ENCODE measurements at places on chromosomes 13 and 19.

DNA sequence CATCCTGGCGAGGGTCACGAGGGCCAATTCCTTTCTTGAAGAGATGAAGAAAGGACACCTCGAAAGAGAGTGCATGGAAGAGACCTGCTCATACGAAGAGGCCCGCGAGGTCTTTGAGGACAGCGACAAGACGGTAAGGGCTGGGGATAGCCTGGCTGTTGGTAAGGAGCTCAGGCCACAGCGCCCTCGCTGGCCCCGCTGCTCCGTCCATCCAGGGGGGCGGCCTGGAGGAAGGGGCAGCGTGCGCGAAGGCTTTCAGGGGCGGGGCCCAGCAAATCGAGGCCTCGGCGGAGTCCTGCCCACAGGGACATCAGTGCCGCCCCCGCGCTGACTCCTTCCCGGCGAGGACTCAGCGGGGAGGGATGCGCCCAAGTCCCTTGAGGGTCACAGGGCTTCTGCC lies 6.9 kb downstream of the F10 start:
- DNase-seq, result peak; percentile 51

DNA sequence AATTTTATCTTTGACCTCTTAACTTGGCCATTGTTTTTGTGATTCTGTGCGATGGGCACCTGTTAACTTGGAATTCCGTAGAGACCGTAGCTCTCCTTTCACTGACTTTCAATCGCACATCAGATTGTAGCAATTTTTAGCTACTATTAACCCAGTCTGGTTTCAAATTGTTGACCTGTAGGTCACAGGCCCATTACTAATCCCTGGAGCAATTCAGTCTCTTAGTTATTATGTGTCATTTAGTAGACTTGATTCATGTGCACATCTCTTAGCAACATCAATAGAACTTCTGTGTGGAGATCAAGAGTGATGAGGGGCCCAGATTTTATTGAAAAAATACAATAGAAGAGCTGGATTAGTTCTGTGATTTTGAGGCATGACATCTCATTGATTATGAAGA lies 549.6 kb upstream of the SLC10A2 start:
- no peak for DNase-seq

DNA sequence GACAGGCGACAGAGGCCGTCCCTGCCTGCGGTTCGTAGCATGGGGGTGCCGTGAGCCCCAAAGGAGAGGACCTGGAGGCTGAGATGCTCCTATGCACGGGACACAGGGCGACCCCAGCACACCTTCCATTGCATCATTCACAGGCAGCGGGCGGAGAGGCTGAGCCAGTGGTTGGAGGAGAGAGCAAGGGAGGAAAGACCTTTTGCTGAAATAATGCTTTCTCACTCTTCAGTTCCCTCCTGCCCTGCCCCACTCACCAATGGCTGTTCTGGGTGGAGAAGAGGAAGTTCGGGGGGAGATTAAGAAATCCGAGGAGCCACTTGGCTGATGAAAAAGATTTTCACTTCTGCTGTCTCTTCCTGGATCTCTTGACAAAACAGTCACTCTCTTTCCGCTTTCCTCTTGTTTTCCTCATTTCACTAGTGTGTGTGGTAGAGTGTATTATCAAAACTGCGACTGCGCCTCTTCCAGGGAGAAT lies at the start of gene NLRP12:
Gene NLRP12 (minus strand): TSS at position 181 of the 478 bp plus-strand sequence. CDS start 140 bp downstream, at position 41.
- DNase-seq, result no peak

DNA sequence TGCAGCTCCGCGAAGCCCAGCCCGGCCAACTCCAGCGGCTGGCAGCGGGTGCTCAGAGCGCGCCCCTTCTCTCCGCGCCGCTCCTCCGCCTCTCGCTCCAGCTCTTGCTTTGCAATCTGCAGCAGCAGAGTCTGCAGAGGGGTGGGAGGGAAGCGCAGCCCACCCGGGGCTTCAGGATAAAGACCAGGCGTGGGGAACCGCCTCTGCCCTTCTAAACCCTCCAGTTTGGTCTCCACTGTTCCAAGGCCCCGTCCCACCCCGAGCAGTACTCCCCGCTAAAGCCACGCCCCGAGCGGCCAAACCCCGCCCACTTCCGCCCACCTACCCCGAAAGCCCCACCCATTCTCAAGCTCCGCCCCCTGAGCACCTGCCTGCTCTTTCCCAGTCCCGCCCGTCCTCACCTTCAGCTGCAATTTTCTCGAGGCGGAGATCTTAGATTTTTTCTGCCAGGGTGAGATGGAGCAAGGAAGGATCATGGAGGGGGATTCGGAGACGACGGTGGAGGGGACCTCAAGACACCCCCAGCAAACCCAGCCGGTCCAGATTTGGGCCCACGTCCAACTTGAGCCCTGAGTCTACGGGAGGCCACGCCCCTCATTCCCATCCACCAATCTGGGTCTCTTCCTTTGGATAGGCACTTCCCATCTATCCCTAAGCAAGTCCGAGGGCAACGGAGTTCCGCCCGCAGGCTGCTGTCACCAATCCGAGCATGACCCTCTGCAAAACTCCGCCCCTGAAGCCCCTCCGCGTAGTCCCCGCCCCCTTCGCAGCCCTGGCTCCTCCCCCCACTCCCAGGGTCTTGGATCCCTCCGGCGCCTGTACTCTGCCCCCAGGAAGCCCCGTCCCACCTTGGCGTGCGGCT lies 1.1 kb downstream of the TNNI3 start:
- peak; percentile 85 for DNase-seq

DNA sequence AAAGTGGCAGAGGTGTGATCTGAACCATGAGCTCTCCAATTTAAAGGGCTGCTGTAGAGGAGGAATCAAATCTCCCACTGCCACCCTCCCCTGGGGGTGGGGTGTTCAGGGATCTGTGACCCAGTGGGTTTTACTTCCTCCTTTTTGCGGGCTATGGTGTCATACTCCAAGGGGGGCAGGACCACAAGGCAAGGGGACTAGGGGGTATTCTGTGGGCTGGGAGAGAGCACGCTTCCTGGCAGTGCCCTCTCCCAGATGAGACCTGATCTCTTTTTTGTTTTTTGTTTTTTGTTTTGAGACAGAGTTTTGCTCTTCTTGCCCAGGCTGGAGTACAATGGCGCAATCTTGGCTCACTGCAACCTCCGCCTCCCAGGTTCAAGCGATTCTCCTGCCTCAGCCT lies 10.3 kb downstream of the PLD3 start:
- no peak for DNase-seq

- DNase-seq, result no peak
Observed at GRCh38 chr19:17460372-17461230, at the start of gene NXNL1. NXNL1 (minus strand) TSS chr19:17460926; CDS start chr19:17460869, 57 bp downstream.

GRCh38 chr13:50222569-50223332 lies 207.5 kb downstream of the KCNRG start:
- DNase-seq, result no peak

GRCh38 chr13:20904908-20905307 lies 2.4 kb upstream of the XPO4 start:
- no peak for DNase-seq

GRCh38 chr19:40089462-40089861 lies 1.3 kb downstream of the ZNF780A start:
- no peak for DNase-seq

DNA sequence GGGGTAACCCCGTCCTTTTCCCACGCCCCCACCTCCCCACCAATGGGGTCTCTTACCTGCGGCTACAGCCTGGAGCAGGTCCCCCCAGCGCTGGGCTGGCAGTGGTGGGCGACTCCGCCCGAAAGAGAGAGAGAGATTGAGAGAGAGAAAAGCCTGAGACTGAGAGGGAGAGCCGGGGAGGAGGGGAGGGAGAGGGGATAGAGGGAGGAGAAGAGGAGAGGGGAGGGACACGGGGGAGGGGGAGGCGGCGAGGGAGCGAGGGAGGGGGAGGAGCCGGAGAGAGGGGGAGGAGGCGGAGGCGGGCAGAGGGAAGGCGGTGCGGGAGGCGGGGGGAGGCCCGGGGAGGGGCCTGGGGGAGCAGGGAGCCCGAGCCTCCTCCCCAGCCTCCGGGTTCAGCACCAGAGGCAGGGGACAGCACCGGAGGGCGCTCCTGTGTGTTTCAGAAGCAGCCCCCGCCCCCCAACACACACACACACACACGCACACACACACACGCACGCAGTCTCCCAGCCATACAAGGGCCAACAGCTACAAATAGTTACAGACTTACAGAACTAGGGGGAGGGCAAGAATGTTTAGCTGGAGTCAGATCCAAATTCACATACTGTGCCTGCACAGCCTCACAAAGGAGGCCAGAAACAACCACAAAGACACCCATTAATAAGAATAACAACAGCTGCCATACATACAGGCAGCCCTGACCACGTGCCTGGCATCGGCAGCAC lies at the start of gene SLC8A2:
Gene SLC8A2 (minus strand): TSS at position 161 of the 725 bp plus-strand sequence. CDS start 5,490 bp downstream, outside the sequence.
- peak; percentile 70 for DNase-seq

- peak; percentile 87 for DNase-seq
Observed at GRCh38 chr13:99859178-99860177, 112.1 kb downstream of the ZIC5 start.

DNA sequence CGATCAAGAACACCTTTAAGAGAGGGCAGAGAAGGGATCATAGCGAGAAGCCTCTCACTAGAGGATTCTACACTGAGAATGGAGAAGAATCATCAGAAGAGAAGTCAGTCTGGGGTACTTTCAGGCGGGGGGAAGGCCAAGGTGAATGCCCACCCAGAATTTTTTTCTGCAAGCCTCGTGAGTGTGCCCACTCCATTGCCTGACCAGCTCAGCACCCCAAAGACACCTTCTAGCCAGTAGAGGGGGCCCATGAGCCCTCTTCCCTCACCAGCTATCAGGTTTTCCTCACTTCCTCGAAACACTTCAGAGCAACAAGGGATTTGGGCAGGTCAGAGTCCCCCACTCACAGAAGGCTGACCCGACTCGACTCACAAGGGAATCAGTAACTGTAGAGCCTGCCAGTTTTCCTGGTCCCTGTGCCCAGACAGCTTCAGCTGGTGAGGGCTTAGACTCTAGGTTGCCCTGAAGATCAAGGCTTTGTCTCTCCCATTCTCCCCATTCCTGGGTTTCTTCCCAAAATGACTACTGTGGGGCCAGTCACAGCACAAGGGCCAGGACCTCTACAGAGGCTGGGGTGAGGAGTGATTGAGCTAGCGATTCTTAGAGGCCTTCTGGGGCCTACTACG lies 18.4 kb downstream of the NLRP13 start:
- DNase-seq, result no peak

DNA sequence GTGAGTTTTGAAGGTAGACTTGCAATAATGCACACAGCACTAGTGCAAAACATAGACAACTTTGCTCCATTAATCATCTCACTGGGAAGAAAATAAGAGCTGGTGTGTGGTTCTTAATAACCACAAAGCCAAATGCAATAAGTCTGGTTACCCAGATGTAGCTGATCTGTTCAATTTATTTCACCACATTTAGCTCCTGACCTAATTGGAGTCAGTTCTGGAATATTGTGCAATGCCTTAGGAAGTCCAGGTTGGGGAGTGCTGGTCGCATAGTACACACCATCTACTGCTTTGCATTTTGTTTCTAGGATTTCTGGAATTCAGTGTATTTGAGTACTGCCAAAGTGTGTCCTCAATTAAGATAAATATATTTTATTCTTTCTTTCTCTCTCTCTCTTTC lies 483.3 kb upstream of the SPRY2 start:
- no peak for DNase-seq

DNA sequence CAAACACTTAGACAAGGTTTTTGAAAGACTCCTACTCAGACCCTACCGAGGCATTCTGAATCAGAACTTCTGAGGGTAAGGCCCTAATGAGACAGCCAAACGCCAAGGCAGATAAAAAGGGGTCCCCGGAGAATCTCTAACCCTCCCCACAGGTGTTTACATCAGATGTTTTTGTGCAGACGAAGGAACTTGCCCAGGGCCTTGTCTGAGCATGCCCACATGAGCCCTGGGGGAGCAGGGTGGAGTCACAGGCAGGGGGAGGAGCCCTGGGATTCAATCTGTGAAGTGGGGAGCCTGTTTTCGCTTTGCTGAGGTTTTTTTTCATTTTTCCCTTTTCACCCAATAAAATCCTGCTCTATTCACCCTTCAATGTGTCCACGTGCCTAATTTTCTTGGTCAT lies 61.6 kb upstream of the MED4 start:
- peak; percentile 74 for DNase-seq

DNA sequence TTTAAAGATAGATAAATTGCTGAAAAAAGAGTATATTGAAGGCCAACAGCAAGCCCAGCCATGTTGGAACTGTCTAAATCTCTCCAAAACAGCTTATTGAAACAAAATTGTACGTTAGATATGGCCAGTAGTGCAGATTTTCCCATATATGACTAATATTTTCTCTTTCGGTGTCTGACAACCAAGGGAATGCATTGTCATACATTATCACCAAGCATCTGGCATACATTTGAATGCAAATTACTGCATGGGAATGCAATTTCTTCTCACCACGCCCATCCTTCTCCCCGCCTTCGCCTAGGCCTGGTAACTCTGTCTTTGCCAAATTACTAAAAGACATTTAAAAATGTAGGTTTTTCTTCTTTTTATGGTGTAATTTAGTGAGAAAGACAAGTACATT lies 32.5 kb upstream of the IRS2 start:
- no peak for DNase-seq

GRCh38 chr19:48644839-48645619 lies 958 bp downstream of the CA11 start:
- peak; percentile 84 for DNase-seq

GRCh38 chr13:113586661-113587479 lies 2.3 kb downstream of the TFDP1 start:
- DNase-seq, result peak; percentile 57

DNA sequence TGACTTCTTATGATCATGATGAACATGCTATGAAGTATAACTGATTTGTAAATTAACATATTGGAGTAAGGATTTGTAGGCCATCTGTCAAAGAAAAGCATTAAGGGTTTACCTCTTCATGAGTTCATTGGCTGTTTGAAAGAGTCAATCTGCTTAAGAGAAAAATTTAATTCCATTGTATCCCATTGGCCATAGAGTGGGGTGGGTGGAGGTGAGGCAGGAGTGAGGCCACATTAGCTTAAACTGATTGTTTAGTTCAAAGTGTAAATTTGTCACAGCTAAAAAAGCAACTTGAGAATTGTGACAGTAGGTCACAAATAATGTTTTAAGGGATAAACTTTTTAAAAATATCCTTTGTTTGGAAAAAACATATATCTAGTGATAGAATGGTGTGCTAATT lies 11.4 kb downstream of the GPR180 start:
- no peak for DNase-seq

DNA sequence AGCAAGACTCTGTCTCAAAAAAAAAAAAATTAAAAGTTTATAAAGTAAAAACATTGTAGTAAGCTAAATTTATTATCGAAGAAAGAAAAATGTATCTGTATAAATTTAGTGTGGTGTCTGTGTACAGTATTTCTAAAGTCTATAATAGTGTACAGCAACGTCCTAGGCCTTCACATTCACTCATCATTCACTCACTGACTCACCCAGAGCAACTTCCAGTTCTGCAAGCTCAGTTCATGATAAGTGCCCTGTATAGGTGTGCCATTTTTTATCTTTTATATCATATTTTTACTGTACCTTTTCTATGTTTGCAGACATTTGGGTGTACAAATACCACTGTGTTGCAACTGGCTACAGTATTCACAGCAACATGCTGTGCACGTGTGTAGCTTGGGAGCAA lies 118.1 kb downstream of the TNFRSF19 start:
- DNase-seq, result no peak

DNA sequence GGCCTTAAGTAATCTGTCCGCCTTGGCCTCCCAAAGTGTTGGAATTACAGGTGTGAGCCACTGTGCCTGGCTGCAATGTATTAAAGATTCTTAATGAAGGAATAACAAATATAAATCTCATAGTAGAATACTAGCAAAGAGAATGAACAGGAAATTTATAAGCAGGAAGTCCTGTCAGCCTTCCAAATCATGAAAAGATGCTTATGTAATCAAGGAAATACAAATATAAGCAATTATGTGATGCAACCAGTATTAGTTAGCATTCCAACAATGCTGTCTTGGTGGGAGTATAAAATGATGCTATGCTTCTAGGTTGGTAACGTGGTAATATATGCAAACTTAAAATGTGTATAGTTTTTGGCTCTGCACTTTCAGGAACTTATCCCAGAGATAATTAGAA lies 133.8 kb downstream of the PDS5B start:
- DNase-seq, result no peak
